AG08396 (cell line): ENCODE measurements at places on chromosomes 7 and 10.
A peak's percentile ranks its signal among the peaks of the same experiment; 100 is the strongest.

DNA sequence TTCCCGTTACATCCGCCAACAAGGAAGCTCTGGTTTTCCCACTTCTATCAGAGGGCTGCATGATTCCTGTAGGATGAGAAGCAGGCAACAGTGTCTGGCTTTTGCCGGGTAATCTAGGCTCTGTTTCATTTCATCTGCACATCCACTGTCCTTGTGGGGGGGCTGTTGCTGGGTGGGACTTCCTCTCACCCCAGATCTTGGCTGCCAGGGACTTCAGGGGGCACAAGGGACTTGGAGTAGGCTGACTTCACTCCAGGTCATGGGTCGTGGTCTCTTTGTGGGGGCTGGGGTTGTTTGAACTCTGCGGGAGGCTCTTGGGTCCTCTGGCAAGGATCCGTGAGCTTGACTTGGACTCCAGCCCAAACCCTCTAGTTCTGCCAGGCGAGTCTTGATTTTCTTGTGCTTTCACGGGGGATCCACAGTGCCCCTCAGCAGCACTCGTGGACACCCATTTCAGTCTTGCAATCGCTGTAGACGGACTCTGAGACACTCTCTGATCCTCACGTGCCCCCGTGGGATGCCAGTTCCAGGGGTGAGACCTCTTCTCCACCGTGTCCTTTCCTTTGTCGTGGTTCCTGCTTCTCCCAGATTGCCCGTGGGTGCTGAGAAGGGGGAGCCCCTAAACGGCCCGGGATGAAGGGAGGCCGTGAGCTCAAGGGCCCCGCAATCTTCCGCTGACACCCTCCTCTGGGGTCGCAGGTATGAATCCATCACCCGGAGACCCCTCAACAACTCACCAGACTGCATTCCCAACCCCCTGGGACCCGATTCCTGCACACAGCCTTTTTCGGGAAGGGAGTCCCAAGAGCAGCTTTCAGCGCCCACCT is 21.4 kb upstream of the ZNF273 start:
- peak; percentile 7 for DNase-seq

DNA sequence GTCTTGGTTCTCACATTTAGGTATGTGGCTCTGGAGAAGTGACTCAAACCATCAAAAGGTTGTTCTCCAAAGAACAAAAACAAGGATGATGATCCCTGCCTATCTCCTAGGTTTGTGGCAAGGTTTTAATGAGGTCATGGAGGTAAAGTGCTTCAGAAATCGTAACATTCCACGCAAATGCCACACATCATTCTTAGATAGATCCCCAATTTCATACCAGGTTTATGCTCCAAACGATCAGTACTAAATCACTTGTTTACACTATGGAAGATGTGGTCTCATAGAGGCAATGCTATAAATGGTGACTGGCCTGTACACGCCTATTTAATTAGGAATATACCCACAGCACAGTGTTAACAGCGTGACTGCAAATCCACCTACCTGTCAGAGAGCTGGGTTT is 66.6 kb downstream of the MINDY3 start:
- no peak for DNase-seq

GRCh38 chr7:139092090-139092796 is 17.3 kb downstream of the ZC3HAV1 start:
- no peak for DNase-seq

GRCh38 chr10:117134056-117134305 is 4.1 kb downstream of the VAX1 start:
- DNase-seq: no peak

DNA sequence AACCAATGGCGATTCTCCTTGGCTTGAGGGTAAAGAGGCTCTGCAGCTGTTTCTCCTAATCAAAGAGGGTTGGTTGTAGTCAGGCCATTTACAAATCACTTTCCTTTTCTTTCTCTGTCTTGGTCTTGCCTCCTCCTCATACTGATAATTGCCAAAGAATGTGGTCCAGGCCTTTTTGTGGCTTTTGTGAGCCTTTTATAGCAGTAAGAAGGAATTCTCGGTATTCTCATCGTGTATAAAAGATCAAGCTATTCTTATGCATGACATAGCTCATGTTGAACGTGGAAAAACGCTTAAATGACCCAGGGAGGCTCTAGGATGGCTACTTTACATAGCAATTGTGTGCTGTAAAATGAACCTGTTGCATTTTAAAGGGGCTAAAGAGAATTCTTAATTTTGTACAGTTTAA is 62.6 kb downstream of the RBM20 start:
- DNase-seq: peak; percentile 76

- no peak for DNase-seq
These were observed 99.8 kb downstream of the JCAD start for GRCh38 chr10:29959586-29959985.

- no peak for DNase-seq
These were observed 87.0 kb downstream of the PTPRN2 start for GRCh38 chr7:158500651-158501052.

GRCh38 chr10:22391600-22391999 is 46.3 kb downstream of the SPAG6 start:
- no peak for DNase-seq

- no peak for DNase-seq
These were observed 1102.3 kb downstream of the GRM8 start for GRCh38 chr7:126150278-126150958.

GRCh38 chr7:87060288-87060537 is 759 bp upstream of the ELAPOR2 start:
- no peak for DNase-seq

DNA sequence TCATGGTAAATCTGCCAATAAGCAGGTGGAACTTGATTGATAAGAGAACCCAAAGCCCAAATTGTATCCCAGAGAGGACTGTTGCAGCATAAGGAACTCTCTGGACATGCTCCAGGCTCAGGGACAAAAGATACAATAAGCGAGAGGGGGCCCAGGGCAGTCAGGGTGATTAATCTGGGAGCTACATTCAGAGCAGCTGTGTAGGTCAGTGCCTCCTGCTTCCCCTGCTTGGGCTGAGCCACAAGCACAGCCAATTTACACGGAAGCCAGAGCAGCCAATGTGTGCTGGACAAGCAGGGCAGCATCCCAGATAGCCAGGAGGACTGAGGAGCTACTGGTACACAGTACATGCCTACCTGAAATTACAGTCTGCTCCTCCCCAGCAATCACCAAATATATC is 24.2 kb downstream of the MYPN start:
- no peak for DNase-seq

GRCh38 chr10:79149662-79150443 is 81.1 kb downstream of the ZMIZ1 start:
- DNase-seq: peak; percentile 83

GRCh38 chr7:105261689-105262088 is 127.0 kb downstream of the SRPK2 start:
- no peak for DNase-seq

GRCh38 chr10:78029269-78030226 is at the start of gene POLR3A:
TSS of gene POLR3A (minus strand) at chr10:78029515. CDS start at chr10:78029407, 108 bp downstream.
- DNase-seq: peak; percentile 93

- no peak for DNase-seq
These were observed 100.4 kb downstream of the WDR37 start for GRCh38 chr10:1156616-1156886.

DNA sequence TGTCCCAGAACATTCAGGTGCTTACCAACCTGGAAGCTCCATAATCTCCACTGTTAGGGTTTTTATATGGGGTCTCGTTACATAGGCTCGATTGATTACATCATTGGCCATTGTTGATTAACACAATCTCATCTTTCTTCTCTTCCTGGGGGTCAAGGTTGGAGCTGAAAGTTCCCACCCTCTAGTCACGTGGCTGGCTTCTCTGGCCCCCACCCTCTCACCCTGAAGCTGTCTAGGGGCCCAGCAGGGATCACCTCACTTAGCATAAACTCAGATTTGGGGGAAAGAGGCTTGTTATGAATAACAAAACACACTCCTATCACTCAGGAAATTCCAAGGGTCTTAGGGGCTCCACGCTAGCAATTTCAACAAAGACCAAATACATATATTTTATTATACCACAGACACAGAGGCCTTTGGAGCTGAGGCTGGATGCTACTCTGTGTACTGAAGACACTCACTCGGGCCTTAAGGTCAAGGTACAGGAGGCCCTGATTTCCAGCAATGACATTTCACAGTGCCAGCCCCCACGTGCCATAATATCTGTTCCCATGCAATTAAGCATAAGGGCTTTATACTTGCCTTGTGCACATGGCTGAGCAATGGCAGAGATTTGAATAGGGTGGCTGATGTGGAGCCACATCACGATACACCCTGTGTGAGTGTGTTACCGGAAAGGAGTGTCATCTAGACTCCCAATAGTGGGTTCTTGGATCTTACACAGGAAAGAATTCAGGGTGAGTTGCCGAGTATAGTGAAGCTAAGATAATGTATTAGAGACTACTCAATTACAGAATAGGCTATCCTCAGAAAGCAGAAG is 108.2 kb downstream of the COL26A1 start:
- no peak for DNase-seq

- DNase-seq: no peak
These were observed 5.5 kb upstream of the FIGNL1 start for GRCh38 chr7:50455658-50456057.

GRCh38 chr7:28123752-28124151 is 56.8 kb downstream of the JAZF1 start:
- DNase-seq: no peak

DNA sequence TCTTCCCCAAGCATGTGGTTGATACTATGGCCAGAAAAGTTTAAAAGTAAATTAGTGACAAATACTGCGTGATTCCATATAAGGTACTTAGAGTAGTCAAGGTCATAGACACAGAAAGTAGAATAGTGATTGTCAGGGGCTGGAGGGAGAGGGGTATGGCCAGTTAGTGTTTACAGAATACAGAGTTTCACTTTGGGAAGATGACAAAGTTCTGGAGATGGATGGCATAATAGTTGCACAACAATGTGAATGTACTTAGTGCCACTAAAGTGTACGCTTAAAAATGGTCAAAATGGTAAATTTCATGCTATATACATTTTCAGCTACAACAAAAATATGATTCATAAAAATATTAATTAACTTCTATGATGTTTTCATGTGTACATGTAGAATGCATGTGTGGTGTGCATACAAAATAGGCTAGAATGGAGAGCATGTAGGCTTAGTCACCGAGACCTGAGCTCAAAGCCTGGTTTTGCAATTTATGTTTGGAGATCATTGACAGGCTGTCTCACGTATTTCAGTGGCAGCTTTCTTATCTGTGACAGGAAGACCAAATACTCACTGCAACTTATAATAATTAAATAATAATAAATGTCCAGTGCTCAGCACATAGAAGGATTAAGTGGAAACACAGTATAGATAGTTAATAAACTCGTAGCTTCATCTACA is 625.6 kb downstream of the SUGCT start:
- DNase-seq: no peak
